Activated T-helper 1 cell treated with anti-CD3 and anti-CD28 coated beads, Interleukin-12 subunit alpha, Interleukin-12 subunit beta, Interleukin-2, Interleukin-4 antibody, amounts not matched to agents 30 ng/mL and 10 ng/mL and 1 ng/mL, durations not matched to agents 14 hours and 24 hours and 36 hours (primary cell): ENCODE measurements at places on chromosomes 4 and X. TPM values are rescaled to one million over a fixed set of nuclear protein-coding genes. Genes with fewer than 3 reads are reported as not detected.

GRCh38 chr4:119707336-119707735 lies 78.7 kb upstream of the PDE5A start:
- no peaks in the 10 kb centered on the region for H3K4me1 ChIP-seq
- DNase-seq, result no peak
- no peaks in the 10 kb centered on the region for H3K36me3 ChIP-seq
- no peak overlapping the region for H3K27ac ChIP-seq

The NELFA gene
- total RNA-seq, result 52.9 and 55.4 TPM in 2 replicates

The ADGRG4 gene
- not detected in 2 replicates for total RNA-seq

The CENPVL2 gene
- not detected in 2 replicates for total RNA-seq
